Left renal cortex interstitium (tissue), 4 donors: ENCODE measurements at places on chromosomes 13 and 19.

DNA sequence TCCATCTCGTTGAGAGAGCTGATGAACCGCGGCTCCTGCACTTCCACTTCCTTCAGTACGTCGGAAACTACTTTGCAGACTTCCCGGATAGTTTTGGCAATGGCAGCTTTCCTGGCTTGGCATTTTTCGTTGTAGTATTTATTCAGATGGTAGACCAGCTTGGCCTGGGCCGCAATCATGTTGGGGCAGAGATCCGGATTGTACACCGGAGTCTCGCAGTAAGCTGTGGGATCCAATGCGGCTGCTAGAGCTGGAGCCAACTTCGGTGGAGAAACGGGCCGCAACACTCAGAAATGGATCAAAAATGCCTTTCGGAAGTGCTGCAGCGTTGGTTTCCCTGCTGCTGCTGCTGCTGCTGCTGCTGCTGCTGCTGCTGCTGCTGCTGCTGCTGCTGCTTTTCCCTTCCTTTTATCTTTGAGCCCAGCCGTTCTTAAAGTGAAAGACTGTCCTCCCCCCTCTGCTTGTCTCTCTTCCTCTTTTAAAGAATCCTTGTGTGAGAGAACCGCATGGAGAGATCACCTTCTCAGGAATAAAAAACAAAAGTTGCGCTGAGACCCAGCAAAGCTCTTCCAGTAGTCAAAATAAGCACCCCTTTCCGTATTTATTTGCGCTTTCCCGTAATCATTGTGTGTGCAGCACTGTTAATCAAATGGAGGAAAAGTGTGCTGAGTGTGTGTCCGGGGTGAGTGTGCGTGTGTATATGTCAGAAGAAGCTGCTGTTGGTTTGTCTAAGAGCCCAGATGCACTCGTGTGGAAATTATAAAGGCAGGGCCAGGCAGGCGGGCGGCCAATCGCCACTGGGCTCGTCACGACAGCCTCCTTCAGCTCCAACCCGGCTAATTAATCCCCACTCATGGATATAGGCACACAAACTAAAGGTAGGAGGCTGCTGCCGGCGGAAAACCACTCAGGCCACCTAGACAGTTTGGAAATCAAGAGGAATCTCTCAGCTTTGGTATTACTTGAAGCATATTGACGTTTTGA lies at the start of gene MAB21L1:
Gene MAB21L1 (minus strand): TSS at position 730 of the 984 bp plus-strand sequence. CDS start 551 bp downstream, at position 179.
- DNase-seq: no peak

- DNase-seq: no peak
Observed at GRCh38 chr13:109913186-109913585, 126.8 kb upstream of the IRS2 start.

DNA sequence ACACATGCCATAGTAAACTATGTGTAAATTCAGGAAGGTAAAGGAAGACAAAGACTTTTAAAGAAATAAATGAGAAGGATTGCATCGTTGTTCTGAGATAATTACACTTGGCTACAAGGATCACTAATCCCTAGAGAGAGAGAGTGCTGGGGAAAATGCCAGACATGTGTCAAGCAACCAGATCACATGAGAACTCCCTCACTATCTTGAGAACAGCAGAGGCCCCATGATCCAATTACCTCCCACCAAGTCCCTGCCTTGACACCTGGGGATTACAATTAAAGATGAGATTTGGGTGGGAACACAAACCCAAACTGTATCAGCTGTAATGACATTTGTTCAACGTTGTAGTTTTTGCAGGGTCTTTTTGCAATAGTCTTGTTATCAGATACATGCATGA lies 1600.9 kb upstream of the MIR17HG start:
- no peak for DNase-seq

GRCh38 chr19:7083076-7083956 lies 13.8 kb downstream of the ZNF557 start:
- no peak for DNase-seq

DNA sequence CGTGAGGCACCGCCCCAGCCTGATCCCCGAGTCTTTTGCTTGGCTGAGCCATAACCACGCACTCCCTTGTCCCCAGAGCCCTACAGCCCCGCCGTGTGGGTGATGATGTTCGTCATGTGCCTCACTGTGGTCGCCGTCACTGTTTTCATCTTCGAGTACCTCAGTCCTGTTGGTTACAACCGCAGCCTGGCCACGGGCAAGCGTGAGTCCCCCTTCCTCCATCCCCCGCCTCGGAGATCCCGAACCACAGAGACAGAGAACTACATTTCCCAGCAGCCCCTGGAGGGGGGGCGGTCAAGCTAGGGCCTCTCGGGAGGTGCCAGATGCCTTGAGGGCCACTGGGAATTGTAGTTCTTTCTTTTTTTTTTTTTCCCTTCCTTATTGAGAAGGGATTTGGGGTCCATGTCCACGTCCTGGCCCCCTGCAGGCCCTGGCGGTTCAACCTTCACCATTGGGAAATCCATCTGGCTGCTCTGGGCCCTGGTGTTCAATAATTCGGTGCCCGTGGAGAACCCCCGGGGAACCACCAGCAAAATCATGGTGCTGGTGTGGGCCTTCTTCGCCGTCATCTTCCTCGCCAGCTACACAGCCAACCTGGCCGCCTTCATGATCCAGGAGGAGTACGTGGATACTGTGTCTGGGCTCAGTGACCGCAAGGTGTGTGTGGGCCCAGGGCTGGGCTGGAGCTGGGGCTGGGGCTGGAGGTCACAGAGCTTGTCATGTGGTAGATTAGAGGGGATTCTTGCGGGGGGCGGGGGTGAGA lies 25.9 kb downstream of the GRIN2D start:
- DNase-seq: no peak

DNA sequence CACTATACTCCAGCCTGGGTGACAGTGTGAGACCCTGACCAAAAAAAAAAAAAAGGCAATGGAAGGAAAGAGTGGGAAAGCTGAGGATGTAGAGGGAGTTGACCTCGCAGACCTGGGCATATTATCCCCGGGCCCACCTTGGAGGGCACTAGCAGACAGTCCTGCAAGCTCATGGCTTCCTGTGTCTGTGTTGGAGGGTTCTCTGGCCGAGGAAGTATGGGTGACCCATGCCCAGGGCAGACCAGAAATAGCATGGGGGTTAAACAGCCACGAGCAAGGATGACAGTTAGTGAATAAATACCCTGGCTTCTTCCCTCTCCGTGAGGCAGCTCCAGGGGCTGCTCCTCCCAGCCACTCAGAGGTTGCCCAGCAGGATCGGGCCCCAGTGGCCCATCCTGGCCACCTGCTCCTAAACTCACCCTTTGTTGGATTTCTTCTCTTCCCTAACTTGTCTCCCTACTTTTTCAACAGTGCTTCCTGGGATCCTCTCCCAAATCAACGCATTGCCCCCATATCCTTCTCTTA lies 485.8 kb downstream of the ZNF536 start:
- no peak for DNase-seq

DNA sequence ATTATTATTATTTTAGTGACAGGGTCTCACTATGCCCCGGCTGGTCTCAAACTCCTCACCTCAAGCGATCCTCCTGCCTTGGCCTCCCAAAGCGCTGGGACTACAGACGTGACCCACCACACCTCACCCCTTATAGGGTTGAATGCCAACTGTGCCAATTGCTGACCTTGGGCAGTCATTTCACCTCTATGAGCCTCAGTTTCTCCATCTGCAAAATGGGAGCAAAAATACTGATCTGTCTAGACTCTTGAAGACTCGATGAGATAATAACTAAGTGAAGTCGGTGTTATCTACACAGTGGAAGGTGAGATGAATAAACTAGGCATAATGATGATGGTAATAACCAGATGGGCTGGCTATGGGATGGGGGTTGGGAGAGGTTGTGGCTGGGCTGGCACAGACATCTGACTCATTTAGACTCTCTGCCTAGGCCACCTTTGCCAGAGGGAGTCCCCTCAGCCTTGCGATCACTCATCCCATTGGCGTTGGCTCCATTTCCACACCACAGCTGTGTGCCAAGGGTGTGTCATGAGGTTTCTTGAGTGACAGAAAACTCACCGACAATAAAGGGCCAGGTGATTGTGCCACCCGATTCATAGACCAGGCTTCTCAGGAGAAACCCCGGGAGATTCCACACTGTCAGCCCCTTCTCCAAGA lies at the start of gene CASP14:
Gene CASP14 (plus strand): TSS at position 596 of the 657 bp plus-strand sequence. CDS start 2,772 bp downstream, outside the sequence.
- DNase-seq: no peak

- no peak for DNase-seq
Observed at GRCh38 chr19:18636969-18637629, at the start of gene KLHL26. Gene KLHL26 (plus strand): TSS chr19:18637028. CDS start chr19:18637055, 27 bp downstream.

DNA sequence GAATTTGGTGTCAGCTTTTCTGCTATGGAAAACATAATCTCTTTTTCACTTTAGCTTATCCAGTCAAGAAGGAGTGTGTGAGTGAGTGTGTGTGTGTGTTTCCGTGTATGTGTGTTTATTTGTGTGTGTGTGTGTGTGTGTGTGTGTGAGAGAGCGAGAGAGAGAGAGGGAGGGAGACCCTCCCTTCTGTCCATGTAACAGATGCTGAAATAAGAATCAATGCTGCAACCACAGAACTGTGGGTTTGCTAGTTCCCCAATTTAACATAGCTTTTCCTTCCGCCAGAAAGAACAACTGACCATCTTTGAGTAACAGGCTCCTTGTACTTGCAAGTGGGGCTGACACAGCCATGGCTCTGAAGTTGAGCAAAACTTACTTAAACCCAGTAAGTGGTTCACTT lies 5.2 kb downstream of the LCP1 start:
- no peak for DNase-seq

- peak; percentile 41 for DNase-seq
Observed at GRCh38 chr13:43908156-43909126, 28.7 kb downstream of the LACC1 start.

GRCh38 chr13:86554066-86554465 lies 754.8 kb upstream of the SLITRK6 start:
- no peak for DNase-seq

DNA sequence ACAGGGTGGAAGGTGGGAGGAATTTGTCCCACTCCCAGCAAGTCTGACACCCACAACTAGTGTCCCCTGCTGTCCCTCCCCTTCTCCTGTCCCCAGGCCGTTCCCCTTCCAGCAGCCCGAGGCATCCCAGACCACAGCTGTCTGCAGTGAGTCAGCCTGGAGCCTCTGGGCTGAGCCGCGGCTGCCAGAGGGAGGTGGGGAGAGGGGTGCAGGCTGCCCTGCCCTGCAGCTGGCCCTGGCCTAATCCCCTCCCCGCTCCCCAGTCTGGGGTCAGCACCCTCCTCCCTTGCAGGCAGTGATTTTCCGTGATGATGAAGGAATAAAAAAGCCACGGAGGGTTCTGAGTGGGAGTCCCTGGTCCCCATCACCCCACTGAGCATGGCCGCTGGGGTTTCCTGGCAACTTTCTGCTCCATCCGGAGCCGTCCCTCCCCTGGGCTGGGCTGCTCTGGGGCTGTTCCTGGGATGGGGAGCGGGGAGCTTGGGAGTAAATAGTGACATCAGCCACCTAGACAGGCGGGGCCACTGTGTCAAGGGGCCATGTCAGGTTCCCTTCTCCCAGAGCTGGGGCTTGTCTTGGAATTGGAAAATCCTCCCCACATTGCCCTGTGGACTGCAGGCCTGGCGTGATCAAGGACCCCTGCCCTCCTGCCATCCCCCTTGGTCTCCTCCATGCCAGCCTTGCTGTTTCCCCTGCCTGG lies 16.8 kb downstream of the SPC24 start:
- DNase-seq: no peak

DNA sequence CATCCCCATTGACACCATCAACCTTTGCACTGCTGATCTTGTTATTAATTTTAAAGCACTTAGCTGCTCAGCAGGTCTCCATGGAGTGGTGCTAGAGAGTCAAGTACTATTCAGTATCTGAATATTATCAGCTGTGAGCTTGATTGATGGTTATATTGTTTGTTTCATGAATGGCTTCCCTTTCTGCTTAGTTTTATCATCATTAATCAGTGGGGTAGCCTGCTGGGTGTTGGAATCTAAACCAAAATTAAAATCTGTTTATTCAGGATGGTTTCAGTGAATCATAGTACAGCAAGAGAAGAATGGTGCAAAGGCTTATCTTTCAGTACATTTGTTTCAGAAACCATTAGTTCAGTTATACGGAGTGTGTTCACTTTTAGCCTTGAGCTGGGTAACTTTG lies 42.5 kb upstream of the SCEL start:
- no peak for DNase-seq

DNA sequence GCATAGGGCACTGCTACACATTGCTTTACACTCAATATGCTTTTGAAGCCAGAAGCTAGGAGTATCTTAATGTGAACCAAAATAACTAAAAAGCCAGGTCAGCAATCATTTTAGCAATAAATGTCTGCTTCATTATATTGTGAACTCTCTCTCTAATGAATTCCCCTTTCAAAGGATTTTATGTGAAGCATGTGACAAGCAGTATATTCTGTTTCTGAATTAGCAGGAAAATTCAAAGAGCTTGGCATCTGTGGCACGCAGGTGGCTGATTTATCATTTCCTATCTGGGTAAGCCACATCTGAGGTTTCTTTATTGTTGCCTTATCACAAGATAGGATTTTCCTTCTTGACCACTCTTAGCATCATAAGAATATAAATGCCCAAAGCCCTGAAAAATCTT lies 56.8 kb upstream of the KLF12 start:
- DNase-seq: peak; percentile 19

GRCh38 chr13:78078168-78078567 lies 159.5 kb upstream of the EDNRB start:
- DNase-seq: no peak

GRCh38 chr13:39496506-39496905 lies 106.5 kb downstream of the LHFPL6 start:
- no peak for DNase-seq

- DNase-seq: no peak
Observed at GRCh38 chr13:81745391-81745790, 1404.5 kb upstream of the SPRY2 start.

DNA sequence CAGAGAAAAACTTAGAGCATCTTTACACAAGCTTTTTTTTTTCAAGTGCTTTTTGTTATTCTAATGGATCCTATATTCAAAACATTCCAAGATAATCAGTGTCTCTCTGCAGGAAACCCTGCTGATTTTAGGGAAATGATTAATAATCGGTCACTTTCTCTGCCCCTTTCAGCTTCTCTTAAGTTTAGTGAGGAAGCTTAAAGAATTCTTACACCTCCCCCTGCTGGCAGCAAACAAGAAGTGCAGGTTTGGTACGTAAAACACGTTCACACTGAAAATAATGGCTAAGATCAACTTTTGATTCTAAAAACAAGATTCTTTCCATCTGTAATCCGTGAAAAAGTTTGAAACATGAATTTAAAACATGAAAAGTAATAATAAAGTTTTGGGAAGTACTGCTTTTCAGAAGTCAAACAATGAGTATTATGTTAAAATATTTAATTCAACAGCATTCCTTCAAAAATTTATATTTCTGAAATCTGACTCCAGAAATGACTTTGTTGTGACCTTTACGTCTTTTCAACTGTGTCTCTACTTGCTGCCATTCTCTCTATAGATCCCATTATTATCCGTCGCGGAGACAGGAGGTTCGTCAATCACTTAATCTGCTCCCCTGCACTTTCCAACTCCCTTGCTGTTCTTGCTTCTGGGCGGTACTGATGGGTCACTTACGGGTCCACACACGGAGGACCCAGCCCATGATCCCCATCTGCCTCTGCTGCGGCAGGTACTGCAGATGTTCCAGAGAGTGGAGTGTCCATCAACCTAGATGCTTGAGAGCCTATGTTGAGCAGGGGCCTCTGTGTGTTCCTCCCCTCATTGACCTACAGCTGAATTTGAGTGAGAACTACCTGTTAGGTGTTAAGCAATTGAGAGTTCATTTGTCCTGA lies 203.1 kb upstream of the EDNRB start:
- peak; percentile 52 for DNase-seq
